Tongue (tissue), 3 donors: ENCODE measurements at places on chromosomes 16 and 17.
A peak's percentile ranks its signal among the peaks of the same experiment; 100 is the strongest.

GRCh38 chr17:61294777-61295176, 104.9 kb upstream of the TBX2 start:
- peak; percentile 30 for DNase-seq

GRCh38 chr17:73609758-73610157, 34.5 kb downstream of the SDK2 start:
- DNase-seq, result peak; percentile 64

- DNase-seq, result no peak
Observed at GRCh38 chr17:55167024-55167725, 97.6 kb upstream of the HLF start.

DNA sequence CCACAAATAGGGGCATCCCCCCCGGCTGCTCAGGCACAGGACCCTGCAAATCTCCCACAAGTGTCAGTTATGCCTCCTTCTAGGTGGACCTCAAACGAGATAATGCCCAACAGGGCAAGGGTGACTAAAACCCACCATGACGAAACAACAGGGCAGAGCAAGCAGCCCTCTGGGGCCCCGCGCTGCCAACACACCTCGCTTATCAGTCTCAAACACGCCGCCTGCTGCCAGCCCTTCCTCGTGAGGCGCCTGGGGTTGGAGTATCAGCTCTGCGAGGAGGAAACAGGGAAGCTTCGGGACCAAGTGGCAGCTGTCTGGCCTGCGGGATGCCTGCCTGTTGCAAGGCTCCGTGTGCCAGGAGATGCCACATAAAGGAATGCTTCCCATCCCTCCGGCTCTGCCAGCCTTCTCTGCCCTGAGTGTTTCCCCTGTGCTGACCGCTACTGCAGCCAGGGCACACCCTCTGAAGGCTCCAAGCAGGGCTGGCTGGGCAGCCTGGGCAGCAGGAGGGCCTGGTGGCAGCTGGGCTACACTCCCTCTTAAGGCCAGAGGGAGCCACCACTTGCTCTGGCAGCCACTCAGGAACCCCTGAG, 2.5 kb downstream of the SMIM5 start:
- peak; percentile 54 for DNase-seq

DNA sequence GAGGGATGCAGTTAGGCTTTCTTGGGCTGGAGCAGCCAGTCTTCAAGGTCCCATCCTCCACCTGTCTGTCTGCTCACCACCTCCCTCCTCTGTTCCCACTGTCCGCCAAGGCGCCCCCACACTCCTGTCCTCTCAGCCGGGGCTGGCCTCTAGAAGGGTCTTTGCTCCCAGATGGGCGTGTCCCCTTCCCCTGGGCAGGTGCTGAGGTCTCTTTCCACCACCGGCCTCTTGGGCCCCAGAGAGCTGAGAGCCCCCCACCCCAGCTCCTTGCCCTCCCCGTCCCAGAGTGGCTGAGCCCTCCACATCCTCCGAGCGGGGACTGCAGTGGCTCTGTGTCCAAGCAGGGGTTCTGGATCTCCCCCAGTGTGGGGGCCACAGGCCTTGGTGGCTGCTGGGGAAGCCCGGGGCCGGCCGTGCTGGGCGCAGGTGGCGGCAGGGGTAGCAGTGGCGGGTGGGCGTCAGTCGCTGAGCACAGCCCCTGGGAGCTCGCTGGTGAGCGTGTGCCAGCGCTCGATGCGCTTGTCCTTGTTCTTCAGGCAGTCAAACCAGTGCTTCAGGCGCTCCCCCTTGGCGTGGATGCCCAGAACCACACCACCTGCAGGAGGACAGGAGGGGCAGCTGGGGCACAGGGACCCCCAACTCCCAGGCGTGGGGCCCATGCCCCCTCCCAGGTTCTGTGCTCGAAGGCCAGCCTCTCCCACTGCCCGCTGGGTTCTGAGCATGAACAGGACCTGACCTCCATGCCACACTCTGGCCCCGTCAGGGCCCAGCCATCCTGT, 9.8 kb downstream of the SCGB1C2 start:
- DNase-seq, result no peak

- DNase-seq, result no peak
Observed at GRCh38 chr17:37648555-37648954, 5.3 kb upstream of the DDX52 start.

- no peak for DNase-seq
Observed at GRCh38 chr17:15942207-15942833, 2.6 kb upstream of the ADORA2B start.

GRCh38 chr16:86931410-86931941, 353.1 kb downstream of the FOXL1 start:
- peak; percentile 62 for DNase-seq

- DNase-seq, result peak; percentile 18
Observed at GRCh38 chr16:53132406-53132805, 77.6 kb downstream of the CHD9 start.

GRCh38 chr16:28326881-28327610, 34.7 kb downstream of the SBK1 start:
- DNase-seq, result peak; percentile 42

GRCh38 chr16:80744856-80745255, 59.5 kb downstream of the CDYL2 start:
- DNase-seq, result peak; percentile 8

- no peak for DNase-seq
Observed at GRCh38 chr16:10255728-10256127, 73.5 kb upstream of the GRIN2A start.

- peak; percentile 13 for DNase-seq
Observed at GRCh38 chr17:53475002-53475401, 347.7 kb upstream of the KIF2B start.

DNA sequence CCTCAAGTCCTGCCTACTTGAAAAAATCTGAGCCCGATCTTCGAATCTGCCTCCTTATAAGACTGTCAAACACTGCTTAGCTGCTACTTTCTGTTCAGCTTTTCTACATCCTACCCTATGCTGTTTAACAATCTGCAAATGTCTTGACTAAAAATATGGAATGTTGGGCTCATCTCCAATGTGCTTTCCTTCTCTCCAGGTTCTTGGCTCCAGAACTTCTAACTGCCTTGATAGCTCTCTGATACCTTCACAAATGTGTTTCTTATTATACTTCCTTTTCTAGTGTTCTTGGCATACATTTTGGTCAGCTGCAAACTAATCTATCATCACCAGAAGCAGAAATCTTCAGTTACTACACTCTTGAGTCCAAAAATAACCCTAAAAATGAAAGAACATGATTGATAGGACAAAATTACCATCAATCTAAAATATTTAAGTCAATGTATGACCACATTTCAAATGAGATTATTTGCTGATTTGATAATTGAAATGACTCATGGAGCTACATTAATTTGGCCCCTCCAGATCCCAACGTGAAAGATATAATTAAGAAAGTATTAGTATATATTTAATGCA, 372.3 kb upstream of the MON1B start:
- DNase-seq, result peak; percentile 57

DNA sequence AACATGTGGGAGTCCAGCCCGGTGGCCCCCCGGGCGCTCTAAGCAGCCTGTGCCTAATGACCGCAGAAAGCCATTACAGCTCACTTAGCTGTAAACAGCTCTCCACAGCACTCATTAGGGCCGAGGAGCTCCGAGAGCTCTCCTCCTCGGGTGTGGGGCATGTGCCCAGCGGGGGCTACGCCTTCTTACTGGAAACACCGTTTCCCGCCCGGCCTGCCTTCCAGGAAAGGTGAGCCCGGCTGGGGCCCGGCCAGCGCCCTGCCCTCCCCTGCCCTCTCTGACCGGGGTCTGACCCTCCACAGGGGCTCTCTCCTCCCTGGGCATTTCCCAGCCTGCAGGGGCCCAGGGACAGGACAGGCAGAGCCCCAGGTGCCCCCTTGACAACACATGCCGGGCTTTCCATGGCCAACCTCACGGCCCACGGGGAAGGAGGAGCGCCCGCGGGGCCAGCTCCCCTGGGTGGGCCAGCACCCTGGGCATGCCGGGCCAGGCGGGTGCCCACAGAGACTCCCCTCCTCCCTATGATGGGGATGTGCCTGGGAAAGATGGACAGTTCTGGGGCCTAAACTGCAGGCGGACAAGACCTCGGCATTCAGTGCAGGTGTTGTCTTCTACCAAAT, 72.6 kb downstream of the SDK2 start:
- no peak for DNase-seq

DNA sequence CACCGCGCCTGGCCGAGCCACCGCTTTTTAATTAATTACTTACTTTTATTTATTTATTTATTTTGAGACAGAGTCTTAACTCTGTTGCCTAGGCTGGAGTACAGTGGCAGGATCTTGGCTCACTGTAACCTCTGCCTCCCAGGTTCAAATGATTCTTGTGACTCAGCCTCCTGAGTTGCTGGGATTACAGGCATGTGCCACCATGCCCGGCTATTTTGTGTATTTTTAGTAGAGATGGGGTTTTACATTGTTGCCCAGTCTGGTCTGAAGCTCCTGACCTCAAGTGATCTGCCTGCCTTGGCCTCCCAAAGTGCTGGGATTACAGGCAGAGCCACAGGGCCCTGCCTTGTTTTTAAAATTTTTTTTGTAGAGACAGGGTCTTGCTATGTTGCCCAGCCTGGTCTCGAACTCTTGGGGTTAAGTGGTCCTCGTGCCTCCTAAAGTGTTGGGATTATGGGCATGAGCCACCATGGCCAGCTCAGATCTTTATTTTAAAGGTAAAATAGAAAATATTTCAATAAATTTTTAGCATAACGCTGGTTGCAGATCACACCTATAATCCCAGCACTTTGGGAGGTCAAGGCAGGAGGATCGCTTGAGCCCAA, 18.3 kb upstream of the NUDT16L1 start:
- no peak for DNase-seq

DNA sequence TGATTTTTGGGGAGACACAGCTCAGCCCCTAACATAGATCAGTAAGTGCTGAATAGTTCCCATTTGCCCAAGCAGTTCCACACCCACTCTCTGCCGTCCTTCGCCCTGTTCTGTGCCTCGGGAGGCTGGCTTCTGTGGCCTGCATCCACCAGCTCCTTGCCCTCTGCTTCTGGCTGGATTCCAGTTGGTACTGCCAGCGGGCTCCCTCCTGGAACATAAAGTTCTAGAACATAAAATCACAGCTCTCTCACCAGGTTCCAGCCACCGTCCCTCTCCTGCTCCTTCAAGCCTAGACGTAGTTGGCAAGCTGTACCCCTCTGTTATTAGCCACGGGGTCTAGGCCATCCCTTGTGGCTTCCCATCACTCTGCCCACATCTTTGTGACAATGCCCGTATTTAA, 3.9 kb upstream of the MRPS23 start:
- no peak for DNase-seq

DNA sequence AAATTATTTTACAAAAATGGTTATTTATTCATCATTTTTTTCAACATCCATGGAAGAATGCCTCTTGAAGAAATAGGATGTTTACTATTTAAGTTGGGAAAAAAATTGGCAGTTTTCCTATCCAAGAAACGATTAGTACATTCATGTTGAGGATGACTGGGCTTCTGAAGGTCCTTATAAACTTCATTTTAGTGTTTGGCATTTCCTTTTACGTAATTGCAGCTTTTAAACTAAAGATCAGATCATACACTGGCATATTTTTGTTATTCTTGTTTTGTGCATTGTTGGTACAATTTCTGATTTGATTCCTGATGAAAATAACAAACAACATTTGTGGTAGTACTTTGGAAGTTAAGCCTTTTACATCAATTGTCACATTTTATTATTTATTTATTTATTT, 11.5 kb downstream of the KCNJ16 start:
- DNase-seq, result no peak

GRCh38 chr17:77204536-77204935, 63.8 kb downstream of the SEC14L1 start:
- DNase-seq, result no peak

- no peak for DNase-seq
Observed at GRCh38 chr16:12327971-12328726, 351.6 kb downstream of the SNX29 start.

DNA sequence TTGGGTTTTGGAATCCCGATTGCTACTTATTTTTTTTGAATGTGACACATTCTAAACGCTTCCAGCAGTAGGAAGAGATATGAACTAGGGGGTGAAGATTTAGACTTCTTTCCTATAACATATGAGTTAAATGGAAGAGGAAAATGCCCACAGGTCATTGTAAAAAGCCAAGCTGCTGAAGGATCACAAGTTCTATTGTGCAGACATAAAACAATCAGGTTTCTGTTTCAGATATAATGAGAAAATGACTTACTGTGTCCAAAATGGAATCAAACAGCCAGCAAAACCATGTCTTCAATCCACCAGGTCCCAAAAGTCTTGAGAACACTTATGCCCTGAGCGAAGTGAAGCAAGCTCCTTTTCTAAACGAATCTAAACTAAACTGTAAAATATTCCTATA, 157.0 kb upstream of the SOX9 start:
- DNase-seq, result no peak

- no peak for DNase-seq
Observed at GRCh38 chr17:12744298-12744697, 45.0 kb upstream of the ARHGAP44 start.

GRCh38 chr16:3157229-3158025, 22.6 kb downstream of the ZNF213 start:
- DNase-seq, result peak; percentile 92
